ENCODE measurements at places on chromosomes 11 and 22.

DNA sequence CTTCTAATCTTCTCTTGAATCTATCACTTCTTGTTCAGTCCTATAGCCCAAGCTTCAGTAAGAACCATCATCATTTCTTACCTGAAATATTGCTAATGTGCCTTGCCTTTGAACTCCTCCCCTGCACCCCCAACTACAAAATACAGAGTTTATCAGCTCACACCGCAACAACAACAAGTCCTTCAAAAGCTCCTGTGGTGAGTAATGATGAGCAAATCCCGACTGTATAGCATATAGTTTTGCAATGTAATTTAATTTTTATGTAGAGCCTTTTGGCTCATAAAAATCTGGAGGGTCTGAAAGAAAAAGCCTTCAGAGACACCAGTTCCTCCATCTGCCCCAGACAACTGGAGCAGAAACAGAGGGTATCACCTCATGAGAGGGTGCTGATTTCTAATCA, 124.7 kb downstream of the ARHGAP32 start:
- no peak for DNase-seq

- DNase-seq, result peak; percentile 68
Measured at GRCh38 chr11:86818462-86819192, 18.3 kb downstream of the PRSS23 start.

GRCh38 chr11:105856954-105857353, 165.1 kb downstream of the MSANTD4 start:
- DNase-seq, result no peak

DNA sequence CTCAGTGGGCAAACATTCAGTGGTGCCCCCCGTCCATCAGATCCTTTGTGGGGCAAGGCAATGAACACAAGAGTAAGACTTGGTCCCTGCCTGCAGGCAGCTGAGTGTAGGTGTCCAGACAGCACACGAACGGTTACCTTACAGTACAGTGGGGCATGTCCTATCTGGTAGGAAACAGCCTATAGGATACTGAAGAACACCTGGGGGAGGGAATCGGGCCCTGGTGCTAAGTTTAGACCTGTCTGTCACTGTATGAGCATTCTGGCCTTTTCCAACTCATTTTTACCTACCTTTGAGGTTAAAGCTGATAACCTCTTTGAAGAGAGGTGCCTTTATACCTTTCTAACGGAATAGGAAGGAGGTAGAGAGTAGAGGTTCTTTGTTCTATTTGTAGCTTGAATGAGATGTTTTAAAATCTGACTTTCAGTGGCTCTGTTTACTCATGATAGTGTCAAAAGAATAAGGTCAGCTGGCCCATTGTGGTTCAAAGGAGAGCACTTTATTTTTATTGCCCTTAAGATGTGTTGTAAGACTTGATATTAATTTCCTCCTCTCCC, 8.9 kb downstream of the ZNRF3 start:
- DNase-seq, result no peak

- no peak for DNase-seq
Measured at GRCh38 chr11:69475866-69476471, 5.5 kb upstream of the LINC01488 start.

- DNase-seq, result no peak
Measured at GRCh38 chr11:132744771-132745170, 787.5 kb downstream of the OPCML start.

GRCh38 chr11:65456418-65456817, 33.8 kb downstream of the NEAT1 start:
- no peak for DNase-seq

DNA sequence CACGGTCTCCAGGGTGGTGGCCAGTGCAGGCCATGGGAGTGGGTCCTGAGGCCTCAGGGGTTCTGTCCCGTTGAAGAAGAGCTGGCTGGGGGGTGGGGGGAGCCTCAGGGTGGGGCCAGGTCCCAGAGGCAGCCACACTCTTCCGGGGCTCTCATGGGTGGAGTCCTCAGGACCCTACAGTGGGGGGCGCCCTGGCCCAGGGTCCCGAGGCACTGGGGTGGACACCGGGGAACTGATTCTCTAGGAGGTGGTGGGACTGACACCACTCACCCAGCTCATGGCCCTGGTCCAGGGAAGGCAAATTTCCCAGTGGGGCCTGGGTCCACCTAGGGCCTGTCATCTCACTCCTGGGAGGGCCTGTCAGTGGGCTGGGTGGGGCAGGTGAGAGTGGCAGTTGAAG, 12.8 kb downstream of the GGT5 start:
- no peak for DNase-seq

Measured in putamen (tissue), 1 donor.